Inflammatory macrophage treated with lipopolysaccharide for 4 hours (primary cell): ENCODE measurements at places on chromosomes 12 and 14.

- DNase-seq: peak; percentile 64
Observed at GRCh38 chr14:71549421-71550050, 382.7 kb upstream of the RGS6 start.

- DNase-seq: peak; percentile 30
Observed at GRCh38 chr12:21656905-21657325, 727 bp downstream of the LDHB start.

DNA sequence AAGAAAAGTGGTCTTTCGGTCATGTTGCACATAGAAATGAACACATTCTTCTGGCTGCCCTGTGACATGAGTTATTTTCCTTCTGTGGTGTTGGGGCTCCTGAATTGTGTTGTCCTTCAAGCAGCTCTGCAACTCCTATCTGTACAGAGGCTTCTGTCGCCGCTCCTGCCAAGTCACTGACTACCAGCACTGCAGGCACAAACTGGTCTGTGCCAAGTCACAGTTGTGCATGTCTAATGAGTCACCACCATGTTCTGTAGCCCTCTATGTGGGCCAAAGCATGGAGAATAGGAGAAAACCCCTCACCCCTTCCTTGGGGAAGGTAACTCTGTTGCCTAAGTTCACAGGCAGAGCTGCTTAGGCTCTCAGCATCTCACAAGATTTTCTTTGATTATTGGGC, 283.3 kb downstream of the RPL10L start:
- DNase-seq: no peak

DNA sequence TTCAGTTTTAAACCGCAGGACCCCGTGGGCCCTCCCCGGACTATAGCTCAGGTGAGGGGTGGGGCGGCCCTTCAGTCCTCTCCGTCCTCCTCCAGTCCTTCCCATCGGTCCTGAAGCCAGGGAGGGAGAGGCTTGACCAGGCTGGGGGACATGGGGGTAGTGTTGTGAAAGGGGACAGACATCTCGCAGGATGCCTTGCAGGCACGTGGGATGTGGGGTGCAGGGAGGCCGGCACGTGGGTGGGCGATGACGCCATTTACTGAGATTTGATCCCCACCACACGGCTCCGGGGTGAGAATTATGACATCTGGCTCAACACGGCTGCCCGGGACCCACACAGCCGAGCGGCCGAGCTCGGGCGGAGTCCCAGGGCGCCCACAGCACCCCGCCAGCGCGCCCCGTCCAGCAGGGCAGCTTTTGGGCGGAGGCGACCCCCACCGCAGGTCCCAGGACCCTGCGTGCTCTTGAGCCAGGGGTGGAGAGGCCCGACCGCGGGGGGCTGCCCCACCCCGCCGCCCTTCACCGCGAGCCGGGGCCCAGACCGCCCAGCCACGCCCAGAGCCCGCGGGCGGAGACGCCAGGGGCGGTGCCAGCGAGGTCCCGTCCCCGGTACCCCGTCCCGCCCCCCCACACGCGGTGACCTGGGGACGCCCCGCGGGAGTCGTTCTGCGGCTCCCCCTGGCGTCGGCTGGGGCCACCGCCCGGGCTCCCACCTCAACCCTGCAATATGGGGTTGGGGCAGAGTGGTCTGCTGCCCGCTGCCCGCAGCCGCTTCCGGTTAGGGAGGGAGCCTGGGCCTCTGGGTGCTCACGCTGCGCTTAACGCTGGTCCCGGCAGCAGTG, 3.3 kb upstream of the EXOC3L4 start:
- peak; percentile 67 for DNase-seq

DNA sequence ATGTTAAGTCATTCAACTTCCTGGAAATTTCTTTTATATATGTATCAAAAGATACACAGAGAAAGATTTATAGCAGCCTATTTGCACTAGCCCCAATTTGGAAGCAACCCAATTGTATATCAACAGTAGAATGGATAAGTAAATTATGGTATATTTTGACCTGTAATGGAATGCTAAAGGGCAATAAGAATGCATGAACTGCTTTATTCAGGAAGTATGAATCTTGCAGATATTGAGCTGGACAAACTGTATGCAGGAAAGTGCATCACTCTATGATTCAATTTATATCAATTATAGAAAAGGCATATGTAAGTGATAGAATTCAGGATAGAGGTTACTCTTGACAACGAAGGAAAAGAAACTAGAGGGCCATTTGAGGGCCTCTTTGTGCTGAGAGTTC, 913.1 kb upstream of the FBXO33 start:
- no peak for DNase-seq

GRCh38 chr12:97380440-97380839, 82.2 kb upstream of the RMST start:
- no peak for DNase-seq

DNA sequence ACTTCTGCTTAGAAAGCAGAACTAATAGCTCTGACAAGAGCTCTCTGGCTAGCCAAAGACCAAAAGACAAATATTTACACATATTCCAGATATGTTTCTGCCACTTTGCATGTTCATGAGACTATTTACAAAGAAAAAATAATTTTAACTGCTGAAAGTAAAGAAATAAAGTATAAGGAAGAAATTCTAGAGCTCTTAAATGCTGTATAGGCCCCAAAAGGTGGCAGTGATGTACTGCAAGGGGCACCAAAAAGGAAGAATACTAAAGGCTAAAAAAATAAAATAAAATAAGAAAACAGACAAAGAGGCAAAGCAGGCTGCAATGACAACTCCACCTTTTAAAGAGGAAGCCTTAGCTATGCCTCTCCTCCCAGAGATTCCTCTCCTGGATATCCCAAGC, 23.0 kb downstream of the KLRK1 start:
- no peak for DNase-seq

- no peak for DNase-seq
Observed at GRCh38 chr12:47791874-47792273, 18.8 kb downstream of the SLC48A1 start.

DNA sequence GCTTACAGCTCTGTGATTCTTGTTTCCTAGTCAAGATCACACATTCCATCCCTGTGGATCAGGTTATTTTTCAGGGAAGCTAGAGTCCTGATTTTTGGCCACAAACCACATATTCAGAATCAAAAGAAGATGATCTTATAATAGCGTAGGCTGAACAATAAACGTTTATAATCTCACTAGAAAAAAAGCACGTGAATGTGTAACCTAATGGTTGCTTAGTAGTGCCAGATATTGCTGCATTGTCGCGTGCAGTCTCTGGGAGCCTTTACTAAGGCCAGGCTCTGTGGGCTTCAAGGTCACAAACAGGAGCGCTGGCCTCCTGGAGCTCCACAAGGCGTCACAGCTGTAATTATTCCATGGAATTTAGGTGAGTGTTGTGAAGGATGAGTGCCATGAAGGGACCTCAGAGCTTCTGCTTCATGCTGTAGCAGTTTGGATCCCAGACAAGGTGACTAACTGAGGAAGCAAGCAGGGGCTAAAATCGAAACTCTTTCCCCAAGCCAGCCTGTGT, 17.4 kb downstream of the CDKN1B start:
- DNase-seq: no peak

- DNase-seq: no peak
Observed at GRCh38 chr12:88935856-88936255, 355.6 kb upstream of the KITLG start.

GRCh38 chr12:1639538-1639937, 10.5 kb downstream of the WNT5B start:
- DNase-seq: no peak

GRCh38 chr12:52615208-52615868, 3.0 kb downstream of the KRT73 start:
- peak; percentile 69 for DNase-seq

- no peak for DNase-seq
Observed at GRCh38 chr12:58961906-58962305, 41.6 kb upstream of the LRIG3 start.

DNA sequence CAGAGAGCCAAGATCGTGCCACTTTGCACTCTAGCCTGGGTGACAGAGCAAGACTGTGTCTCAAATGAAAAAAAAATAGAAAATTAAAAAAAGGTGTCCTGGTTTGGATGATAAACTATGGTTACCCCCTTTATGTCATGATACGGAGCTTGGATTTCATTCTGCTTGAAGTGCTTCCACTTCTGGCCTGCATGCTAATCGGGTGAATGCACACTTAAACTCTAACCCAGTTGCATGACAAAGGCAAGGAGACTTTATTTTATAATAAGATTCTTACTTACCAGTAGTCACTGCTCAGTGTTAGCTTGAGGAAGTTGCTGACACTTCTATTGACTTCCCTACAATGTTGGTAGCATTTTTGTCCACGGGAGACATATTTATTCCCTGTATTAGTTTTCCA, 24.3 kb downstream of the CFAP54 start:
- peak; percentile 6 for DNase-seq

DNA sequence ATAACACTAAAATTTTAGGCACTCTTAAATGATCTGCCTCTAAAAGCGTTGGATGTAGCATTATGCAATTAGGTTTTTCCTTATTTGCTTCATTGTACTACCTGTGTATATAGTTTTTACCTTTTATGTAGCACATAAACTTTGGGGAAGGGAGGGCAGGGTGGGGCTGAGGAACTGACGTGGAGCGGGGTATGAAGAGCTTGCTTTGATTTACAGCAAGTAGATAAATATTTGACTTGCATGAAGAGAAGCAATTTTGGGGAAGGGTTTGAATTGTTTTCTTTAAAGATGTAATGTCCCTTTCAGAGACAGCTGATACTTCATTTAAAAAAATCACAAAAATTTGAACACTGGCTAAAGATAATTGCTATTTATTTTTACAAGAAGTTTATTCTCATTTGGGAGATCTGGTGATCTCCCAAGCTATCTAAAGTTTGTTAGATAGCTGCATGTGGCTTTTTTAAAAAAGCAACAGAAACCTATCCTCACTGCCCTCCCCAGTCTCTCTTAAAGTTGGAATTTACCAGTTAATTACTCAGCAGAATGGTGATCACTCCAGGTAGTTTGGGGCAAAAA, 4.1 kb downstream of the CDKN1B start:
- no peak for DNase-seq

DNA sequence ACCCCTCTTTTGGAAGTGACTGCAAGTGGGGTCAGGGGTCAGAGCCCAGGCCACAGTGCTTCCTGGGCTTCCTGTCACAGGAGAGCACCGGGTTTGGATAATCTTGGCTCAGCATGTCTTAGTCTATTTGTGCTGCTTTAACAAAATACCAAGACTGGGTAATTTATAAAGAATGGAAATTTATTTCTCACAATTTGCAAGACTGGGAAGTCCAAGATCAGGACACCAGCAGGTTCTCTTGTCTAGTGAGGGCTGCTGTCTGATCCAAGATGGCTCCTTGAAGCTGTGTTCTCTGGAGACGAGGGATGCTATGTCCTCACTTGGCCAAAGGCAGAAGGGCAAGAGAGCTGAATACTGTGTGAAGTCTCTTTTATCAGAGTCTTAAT, 74.1 kb downstream of the RIN3 start:
- peak; percentile 42 for DNase-seq

GRCh38 chr14:61406675-61407074, 85.3 kb downstream of the PRKCH start:
- DNase-seq: no peak

DNA sequence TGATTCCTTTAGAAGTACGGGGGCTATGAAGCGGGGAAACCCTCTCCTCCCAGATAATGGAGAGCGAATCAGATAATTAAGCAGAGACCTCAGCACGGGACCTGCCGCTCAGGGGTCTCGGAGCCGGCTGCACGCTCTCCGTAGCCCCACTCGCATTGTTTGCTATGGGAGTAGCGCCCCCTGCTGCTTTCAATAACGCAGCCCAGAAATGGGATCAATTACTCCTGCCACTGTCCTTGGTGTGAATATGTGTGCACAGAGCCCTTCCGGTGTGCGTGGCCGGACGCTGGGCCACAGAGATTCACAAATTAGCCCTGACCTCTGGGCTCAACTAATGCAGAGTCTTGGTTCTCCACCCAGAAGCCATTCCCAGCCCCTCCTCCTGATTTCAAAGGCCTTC, 76.4 kb upstream of the TMEM132C start:
- DNase-seq: no peak

- DNase-seq: peak; percentile 83
Observed at GRCh38 chr12:45989721-45990467, 480 bp downstream of the SCAF11 start.

DNA sequence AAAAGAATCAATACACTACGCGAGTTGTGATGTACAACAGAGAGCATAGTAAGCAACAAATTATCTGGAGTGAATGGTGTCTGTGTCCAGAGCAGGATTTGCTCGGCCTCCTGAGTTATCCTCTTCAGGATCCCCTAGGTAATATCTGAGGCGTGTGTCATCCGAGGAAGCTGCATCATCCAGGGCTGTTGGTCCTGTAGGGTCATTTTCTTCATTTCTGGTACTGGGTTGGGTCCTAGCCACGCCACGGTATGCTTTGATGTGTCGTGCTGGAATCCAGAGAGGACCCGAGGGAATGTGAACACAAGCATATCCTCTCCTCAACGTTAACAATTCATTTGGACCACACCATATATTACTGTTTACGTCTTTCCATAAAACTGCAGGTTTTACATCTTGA, 19.0 kb upstream of the CLEC4E start:
- DNase-seq: no peak

DNA sequence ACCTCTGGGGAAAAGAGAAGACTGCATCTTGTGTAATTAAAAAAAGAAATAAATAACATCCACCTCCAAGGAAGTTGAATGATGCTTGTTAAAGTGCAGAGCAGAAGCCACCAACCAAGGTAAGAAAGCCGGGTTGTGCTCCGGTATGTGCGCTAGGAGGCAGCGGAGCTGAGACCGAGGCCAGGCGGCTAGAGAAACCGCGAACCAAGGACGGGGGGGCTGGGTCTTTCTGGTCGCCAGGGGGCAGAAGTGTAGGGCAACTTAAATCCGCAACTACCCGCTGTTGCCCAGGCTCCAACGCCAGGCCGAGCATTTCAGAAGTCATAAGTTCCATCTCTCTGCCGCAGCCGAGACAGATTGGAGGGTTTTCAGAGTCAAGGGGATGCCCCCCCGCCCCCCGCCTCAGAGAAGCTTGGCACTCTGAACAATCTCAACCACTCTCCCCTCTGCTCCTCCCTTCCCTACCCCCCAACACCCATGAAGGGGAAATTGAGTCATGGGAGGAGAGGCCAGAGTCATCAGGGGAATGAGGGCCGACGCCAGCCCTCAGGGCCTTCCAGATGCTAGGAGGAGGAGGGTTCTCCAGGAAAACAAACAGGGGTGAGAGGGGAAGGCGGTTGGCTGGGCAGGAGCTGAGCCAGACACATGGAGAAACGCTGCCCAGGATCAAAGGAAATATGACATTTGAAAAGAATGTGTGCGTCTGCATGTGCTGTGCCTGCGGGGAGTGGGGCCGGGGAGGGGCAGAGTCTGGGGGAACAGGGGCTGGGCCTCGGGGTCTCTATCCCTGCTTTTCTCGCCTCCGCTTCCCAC, 2.2 kb upstream of the NFATC4 start:
- DNase-seq: peak; percentile 71
